ENCODE measurements at places on chromosomes 5 and 9.
A peak's percentile ranks its signal among the peaks of the same experiment; 100 is the strongest.

- peak; percentile 58 for DNase-seq
These were observed 16.9 kb downstream of the DNAJC18 start for GRCh38 chr5:139422307-139422893.

- peak; percentile 18 for DNase-seq
These were observed 177.2 kb upstream of the MAP3K1 start for GRCh38 chr5:56638061-56638621.

- peak; percentile 61 for DNase-seq
These were observed 25.9 kb upstream of the ZFAND5 start for GRCh38 chr9:72390907-72391306.

- DNase-seq = peak; percentile 20
These were observed 42.9 kb upstream of the HAND1 start for GRCh38 chr5:154520861-154521453.

GRCh38 chr9:27293996-27294395 lies 3.0 kb downstream of the EQTN start:
- no peak for DNase-seq

GRCh38 chr5:115542086-115542485 lies 2.5 kb downstream of the FEM1C start:
- no peak for DNase-seq

GRCh38 chr5:177296581-177296980 lies 6.9 kb downstream of the RAB24 start:
- DNase-seq = no peak

DNA sequence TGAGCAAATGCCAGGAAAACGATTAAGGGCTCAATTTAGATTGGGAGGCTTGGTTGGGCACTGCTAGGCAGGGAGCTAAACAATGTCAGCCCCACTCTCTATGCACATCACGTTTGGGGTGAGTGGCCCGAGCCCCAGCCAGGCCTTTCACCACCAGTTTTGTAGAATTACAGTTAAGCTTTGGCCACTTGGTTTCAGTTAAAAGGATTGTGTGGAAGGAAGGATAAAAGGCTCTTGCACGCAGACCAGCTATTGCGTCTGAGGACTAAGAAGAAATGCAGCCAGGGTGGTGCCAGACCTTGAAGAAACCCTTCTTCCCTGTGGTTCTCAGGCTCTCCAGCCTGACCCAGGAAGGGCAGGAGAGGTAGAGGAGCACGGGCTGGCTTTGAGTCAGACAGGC lies 125.3 kb upstream of the SLC44A1 start:
- DNase-seq = no peak

DNA sequence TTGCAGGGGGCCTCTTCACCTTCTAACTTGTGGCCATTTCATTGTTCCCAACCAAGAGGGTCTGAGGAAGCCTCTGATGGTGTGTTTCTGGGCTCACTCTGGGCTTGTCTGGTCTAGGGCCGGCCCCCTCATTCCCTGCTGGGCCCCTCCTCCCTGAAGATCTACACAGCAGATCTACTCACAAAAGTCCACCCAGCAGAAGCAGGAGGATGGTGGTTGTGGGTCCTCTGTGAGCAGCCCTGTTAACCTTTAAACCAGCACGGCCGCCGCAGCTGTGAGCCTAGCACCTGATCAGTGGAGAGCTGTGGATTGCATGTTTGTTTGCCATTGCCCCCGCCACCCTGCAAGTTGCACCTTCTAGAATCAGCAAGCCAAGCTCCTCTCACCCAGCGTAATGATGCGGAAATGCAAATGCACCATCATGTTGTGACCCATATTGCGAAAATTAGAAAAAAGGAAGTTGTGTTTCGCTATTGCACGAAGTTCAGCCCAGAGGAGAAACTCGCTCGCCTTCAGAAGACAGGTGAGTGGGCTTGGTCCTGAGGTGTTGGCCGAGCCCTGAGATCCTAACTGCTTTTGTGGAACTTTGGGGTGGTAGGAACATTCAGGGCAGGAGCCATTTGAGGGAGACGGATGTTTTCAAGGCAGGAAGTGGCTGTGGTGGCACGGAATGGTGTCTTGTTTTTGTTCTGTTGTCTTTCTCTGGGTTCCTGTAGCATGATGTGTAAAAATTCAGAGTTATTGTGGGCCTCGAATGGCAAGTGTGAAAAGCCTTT lies 16.7 kb downstream of the FGD3 start:
- no peak for DNase-seq

- DNase-seq = no peak
These were observed 55.5 kb downstream of the APC start for GRCh38 chr5:112793201-112793600.

DNA sequence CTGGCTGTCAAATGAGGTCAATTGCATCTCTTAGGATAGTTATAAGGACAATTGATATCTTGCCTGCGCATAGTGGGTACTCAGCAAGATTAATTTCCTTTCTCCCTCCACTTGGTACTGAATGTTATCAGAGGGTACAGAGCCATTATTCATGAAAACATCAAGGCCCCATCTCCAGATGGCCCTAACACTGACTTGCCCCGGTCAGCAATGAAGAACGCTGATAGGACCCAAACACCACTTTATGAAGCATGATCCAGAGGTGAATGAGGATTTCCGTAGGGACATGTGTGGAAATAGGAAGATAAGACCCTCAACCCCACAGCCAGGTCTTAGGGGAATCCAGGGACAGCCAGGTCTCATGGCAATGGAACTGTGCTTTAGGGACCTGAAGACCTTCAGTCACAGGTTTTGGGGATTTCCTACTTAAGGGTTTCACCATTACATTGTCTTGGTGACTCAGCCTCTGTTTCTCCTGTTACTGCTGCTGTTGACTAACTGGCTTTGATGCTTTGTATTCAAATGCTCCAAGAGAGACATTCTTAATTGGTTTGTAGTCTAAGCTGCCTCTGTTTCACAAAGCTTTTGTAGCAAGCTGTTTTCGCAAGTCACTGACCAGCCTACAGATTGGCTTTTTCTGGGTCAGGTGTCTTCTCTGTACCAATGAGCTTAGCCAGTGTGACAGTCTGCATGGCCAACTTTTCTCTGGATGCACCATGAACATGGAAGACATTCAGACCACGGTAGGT lies 35.3 kb upstream of the IQGAP2 start:
- DNase-seq = no peak
